ENCODE measurements at places on chromosomes 1 and 21.

- DNase-seq: no peak
Observed at GRCh38 chr1:208242146-208242545, 2.0 kb downstream of the PLXNA2 start.

DNA sequence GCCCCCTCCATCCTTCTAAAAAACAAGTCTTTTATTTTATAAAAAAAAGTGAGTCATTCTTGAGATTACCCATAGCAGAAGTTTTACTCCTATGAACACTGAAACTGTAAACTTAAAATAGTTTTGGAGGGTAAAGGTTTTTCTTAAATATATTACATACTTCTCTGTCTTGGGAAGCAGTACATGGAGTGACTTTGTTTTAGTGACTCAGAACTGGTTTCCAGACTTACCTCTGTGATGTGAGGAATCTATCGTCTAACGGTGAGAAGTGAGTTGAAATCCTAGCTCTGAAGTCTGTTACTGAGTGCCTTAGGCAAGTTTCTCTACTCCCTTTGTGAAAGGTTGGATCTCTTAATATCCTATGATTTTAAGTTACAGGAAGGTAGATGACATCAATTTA lies 176.3 kb upstream of the POU3F1 start:
- DNase-seq: no peak

DNA sequence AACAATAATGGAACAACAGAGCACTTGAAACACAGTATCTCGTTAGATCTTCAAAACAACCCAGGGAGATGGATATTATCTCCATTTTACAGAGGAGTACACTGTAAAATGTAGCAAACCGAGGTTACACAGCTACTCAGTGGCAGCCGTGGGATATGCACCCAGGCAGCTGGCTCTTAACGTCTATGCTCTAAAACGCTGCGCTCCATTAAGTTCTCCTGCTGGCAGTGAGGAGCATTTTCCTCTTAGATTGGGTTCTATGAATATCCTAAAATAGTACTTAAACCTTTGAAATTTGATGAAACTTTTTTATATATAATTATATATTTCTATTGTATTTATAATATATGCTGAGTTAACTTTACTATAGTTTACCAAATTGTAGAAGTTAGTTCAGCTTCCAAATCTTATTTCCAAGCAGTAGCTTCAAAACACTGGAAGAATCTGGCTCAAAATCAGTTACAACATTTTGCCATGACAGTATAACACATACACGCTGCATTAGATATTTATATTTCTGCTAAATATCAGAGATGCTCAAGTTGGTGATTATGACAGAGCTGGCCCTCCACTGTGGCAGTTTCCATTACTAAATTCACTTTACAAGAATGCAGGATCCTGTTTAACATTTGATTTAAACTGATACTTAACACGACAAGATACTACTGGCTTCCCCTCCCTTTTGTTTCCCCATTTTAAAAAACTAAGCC lies 49.5 kb downstream of the TGFBR3 start:
- DNase-seq: no peak

- DNase-seq: no peak
Observed at GRCh38 chr1:220544901-220545303, 17.0 kb downstream of the MARK1 start.

DNA sequence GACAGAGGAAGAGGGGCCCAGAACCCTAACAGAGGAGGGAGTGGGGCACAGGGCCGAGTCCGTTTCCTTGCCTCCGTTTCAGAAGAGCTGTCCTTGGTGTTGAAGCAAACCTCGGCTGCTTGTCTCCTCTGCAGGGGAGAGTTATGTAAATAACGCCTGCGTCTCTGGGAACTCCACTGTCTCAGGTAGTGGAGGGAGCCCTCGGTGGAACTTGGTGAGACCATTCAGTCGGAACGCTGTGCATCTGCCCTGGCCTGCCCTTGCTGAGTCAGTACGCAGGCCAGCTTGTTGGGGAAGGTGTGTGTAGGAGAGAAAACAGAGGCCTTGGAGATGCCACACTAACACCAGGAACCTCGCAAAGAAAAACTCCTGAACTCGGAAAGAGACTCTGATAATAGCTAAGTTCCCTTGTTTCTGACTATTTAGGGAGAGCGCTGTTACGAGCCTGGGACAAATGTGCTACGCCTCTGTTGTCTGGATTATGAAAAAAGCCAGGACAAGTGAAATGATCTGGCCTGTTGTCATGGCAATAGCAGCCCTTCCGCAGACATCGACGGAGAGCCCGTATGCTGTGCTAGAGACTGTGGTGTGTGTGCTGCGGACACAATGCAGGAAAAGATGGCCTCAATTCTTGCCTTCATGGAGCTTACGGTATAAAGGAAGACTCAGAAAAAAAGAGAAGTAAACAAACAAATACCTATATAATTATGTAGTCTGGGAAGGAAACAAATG lies 94.6 kb upstream of the AKT3 start:
- DNase-seq: no peak

GRCh38 chr1:220983877-220984635 lies 104.8 kb downstream of the HLX start:
- DNase-seq: no peak

DNA sequence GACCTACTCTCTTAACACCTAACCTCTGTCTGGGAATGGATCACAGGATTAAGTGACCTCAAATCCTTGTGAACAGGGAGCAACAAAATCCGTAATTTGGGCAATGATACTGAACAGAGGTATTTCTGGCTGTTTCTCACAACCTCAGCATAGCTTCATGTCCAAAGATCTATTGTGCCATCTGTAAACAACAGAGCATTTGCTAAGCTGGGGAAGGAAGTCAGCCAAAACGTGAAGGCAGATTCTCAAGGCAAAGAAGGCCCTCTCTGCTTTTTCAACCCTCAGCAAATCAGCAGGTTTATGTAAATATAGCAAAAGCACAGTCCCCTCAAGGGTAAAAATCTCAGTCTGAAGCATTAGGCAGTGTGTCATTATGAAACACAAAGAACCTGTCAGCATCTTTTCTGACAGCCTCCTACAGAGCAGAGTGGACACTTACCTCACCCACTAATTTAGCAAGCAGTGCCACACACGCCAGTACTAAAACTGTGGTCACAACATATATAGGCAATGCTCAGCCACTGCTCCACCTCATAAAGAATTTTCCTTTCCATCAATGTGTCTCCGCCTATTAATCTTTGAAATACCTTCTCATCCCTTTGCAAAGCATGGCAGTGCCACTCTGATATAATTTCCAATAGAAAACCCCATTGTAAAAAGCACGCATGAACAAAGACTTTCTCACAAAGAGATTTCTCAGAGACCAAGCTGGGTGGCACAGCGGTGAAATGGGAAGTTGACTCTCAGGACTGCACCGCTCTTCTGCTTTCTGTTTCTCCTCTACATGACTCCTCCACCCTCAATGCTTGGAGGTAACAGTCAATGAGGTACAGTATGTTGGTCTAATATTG lies 188.0 kb downstream of the RERE start:
- DNase-seq: no peak

DNA sequence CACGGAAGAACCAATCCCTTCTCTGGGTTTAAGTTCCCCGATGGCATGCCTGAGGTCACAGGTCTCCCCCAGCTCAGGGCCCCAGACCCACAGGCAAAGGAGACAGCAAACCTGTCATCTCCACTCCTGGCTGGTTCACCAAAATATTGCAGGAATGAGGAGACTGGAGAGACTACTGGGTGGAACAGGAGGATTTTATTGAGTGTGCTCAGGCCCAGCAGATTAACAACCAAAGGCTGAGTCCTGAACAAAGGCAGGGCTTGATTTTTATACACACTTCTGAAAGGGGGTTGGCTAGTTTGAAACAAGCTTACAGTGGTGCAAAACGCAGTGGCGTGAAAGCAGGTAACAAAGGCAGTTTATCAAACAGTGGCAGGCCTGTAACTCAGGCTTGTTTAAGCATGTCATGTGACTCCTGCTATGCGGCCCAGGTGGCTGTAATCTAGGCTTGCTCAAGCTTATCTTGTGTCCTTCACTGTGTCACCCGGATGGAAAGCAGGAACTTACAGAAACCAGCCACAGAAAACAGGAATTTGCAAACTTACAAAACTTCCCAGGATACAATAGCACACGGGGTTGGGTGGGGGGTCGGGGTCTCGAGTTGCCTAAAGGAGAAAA lies 27.4 kb upstream of the KCNJ15 start:
- DNase-seq: no peak

- no peak for DNase-seq
Observed at GRCh38 chr21:37904856-37905255, 11.4 kb downstream of the KCNJ6 start.

DNA sequence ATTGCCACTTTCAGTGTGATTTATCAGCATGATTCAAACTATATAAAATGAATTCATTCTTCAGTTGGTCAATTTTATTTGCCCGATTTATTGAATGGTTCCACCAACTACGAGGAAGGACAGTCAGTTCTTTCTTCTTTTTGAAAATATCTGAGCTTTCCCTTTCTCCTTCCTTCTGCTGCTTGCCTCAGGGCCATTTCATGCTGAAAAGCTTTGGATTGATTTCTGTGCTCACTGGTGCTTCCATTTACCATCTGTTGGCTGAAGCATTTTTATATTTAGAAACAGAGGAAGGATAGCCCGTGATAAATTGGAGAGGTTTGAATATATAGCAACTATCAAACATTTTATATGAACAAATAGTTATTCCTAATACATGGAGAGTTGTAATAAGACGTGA lies 68.9 kb upstream of the ADAMTS5 start:
- no peak for DNase-seq

DNA sequence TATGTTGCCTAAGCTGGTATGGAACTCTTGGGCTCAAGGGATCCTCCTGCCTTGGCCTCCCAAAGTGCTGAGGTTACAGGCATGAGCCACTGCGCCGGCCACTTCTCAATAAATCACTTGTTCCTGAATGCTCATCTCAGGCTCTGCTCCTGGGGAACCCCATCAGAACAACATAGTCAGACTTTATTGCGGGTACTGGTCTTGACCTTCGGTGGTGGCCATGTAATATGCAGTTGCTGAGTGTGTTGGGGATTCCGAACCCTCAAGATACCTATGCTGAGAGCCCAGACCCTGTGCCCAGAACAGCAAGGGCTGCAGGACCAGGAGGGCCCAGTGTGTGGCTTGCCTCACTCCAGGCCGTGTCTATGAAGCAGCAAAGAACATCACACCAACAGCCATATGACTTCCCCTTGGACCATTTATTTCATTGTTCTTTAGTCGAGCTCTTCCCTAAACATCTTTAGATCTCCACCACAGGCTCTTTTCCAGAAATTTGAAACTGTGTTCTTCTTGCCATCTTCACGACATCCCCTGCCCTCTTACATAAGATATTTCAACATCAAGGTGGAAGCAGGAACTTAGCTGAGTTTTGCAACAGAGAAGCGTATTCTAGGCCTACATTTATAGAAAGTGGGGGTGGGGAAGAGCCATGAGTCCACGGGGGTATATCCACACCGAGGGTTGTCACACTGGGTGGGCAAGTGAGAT lies 12.7 kb upstream of the SDHB start:
- no peak for DNase-seq

DNA sequence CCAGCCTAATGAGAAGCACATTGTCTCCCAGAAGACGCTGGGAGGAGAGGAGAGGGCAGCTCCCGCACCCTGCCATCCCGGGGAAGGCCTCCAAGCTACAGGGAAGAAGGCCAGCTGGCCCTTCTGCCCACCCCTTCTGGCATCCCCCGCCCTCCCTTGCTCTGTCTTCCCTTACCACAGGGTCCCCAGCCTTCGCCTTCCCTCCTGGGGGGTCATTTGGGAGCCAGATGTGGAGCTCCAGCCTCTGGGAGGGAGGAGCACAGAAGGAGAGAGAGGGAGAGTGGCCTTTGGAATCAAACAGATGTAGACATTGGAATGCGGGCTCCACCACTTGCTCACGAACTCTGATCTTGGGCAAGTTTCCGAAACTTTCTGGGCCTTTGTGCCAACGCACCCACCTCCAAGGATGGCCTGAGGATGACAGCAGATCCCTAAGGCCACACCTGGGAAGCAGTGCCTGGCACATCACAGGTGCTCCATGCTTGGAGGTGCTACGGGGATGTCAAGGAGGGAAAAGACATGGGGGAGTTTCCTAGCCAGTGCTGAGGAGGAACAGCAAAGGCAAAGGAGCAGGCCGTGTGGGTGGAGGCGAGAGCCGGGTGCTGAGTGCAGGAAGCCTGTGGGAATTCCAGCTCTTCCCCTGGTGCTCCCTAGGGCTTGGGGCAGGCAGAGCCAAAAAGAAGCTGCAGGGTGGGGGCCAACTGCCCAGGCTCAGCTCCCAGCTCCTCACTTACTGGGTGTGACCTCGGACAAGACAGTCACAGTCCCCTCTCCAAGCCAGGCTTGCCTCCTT lies 23.1 kb upstream of the RSPO1 start:
- DNase-seq: no peak

GRCh38 chr1:188708795-188709535 lies 1768.7 kb downstream of the BRINP3 start:
- no peak for DNase-seq

DNA sequence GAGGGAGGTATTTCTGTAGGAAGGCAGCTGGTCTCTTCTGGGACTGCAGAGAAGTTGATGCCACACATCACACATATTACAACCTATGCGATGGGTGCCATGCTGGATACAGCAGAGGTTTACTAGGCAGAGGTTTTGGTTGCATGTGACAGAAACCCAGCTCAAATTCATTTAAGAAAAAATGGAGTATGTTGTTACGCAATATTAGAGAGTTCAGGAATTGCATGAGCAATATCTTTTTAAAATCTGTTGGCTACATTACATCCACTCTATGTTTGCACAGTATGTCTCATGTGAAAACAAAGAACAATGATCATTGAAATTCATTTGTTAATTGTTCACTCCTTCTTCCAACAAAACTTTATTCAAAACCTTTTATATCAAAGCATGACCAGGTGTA lies 425.2 kb downstream of the RWDD3 start:
- DNase-seq: no peak

DNA sequence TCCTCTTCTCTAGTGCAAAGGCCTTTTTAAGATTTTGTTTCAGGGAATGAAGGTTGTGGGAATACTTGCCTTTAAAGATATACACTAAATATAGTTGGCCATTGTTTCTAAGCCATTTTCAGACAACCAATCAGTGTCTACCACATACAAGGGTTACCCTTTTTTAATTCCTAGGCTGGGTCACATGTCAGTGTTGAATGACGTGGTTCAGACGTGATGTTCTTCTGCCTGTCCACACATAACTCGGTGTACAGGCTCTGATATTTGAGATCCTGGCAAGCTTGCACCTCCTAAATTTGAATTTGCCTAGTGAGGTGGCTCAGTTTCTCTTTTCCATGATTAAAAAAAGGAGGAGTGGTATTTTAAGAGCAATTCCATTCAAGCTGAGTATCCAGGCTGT lies 38.8 kb downstream of the DTL start:
- DNase-seq: no peak

DNA sequence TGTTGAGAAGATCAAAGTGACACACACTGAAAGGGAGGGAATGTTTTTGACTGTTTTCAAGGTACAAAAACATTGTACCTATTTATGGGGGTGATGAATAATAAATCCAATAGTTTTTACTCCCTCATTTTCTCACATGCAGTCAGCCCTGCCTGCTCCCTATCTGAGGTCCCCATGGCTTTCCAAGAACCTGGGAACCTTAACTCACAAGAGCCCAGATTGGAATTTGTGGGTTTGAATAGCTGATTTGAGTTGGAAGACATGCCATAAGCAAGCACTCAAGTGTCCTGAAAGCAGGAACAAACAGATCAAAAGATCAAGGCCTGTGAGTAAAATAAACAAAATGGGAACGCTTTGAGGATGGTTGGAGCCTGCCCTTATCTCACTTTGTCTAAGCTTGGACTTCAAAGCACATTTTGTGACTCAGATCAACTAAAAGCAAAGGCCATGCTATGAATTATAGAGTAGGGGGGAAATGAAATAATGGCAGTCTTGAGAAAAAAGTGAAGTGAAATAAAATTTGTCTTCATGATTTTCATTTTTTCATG lies 136.6 kb downstream of the LYPLAL1 start:
- DNase-seq: no peak

GRCh38 chr1:27891196-27891889 lies 19.0 kb downstream of the THEMIS2 start:
- DNase-seq: no peak

Data from stimulated activated CD8-positive, alpha-beta memory T cell treated with anti-CD3 and anti-CD28 coated beads, Interleukin-2, amount 100 ng/mL, for 1 hour (primary cell).